Amniotic stem cell (primary cell): ENCODE measurements at places on chromosomes 16 and 17.

GRCh38 chr16:80150978-80151721 is 389.6 kb upstream of the DYNLRB2 start:
- no peak for DNase-seq

GRCh38 chr16:29738514-29738913 is 7.3 kb downstream of the C16orf54 start:
- DNase-seq: no peak

DNA sequence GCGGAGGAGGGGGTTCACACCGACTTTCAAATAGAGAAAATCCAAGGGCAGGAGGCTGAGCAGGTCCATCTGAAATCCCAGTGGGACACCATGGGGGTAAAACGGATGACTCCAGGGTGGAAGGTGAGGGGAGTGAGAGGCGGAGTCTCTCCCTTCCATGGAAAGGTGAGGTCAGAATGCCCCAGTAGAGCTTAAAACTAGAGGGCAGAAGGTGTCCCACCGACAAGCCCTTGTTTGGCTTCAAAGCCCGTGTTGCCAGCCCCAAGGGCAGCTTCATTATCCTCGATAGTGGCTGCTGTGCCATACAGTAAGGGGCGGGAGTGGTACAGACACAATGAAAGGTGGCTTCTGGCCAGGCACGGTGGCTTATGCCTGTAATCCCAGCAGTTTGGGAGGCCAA is 55.7 kb downstream of the CNGB1 start:
- no peak for DNase-seq

DNA sequence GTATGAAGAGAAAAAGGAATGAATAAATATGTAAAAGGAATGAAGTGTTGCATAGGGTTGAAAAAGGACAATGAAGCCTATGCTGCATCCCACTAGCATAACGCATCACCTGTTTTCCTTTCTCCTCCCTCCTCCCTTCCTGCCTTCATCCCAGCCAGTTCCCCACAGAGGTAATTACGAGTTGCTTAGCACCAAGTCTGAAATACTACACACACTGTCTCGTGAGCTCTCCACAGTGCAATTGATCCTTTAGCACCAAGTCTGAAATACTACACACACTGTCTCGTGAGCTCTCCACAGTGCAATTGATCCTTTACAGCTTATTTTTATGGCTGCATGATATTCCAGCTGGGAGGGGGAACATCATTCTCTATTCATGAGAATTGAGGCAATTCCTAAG is 1.1 kb upstream of the DRC7 start:
- DNase-seq: no peak

DNA sequence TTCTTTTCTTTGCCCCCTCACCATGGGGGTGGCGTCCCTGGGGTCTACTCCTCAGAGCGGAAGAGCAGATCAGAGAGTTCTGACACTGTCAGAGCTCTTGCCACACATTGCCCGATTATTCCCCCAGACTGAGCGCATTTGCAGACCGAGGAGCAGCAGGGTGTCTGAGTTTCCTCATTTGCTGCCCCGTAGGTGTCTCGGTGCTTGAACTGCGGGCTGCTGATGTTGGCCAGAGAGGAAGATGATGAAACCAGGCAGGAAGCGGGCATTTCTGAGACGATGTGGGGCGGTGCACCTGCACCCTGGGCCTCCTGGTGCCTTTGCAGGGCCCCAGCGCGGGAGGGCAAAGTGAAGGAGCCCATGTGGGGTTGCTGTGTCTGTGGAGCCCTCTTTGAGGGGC is 55.2 kb downstream of the ARSG start:
- no peak for DNase-seq

- DNase-seq: no peak
These were observed 12.7 kb downstream of the LRRC75A start for GRCh38 chr17:16479264-16479663.
